ENCODE measurements at places on chromosomes 1 and 21.

DNA sequence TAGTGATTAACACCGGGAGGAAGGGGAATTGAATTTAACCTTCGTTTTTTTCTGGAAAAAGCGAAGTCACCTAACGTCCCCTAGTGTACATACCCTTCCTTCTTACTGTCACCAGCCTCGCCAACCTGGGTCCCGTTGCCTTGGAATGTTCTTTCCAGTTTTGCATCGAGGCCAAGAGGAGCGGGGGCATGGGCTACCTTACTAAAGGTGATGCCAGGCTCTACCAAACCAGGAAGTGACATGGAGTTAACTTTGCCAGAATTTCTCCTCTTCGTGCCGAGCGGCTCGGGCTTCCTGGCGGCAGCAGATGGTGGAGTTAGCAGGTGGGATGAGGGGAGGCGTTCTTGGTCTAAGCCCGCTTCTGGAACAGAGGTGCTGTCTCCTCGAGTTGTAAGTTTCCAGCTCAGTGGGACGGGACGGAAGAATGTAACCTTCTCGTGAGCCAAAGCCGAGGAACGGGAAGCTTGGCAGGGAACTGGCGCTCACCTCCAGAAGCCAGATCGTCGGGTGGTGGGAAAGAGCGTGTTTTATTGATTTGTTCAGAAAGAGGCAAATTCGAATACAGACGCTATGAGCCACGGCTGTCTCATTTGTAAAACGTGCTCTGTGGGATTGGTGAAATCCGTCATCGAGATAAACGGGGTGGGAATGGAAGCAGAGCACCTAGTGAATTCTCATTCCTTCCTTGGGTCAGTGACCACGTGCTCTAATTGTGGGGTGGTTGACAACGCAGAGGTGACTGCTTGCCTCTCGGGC, 486 bp downstream of the NIPAL3 start:
- DNase-seq = no peak

GRCh38 chr1:2607641-2608091, 21.1 kb downstream of the PRXL2B start:
- DNase-seq = no peak

DNA sequence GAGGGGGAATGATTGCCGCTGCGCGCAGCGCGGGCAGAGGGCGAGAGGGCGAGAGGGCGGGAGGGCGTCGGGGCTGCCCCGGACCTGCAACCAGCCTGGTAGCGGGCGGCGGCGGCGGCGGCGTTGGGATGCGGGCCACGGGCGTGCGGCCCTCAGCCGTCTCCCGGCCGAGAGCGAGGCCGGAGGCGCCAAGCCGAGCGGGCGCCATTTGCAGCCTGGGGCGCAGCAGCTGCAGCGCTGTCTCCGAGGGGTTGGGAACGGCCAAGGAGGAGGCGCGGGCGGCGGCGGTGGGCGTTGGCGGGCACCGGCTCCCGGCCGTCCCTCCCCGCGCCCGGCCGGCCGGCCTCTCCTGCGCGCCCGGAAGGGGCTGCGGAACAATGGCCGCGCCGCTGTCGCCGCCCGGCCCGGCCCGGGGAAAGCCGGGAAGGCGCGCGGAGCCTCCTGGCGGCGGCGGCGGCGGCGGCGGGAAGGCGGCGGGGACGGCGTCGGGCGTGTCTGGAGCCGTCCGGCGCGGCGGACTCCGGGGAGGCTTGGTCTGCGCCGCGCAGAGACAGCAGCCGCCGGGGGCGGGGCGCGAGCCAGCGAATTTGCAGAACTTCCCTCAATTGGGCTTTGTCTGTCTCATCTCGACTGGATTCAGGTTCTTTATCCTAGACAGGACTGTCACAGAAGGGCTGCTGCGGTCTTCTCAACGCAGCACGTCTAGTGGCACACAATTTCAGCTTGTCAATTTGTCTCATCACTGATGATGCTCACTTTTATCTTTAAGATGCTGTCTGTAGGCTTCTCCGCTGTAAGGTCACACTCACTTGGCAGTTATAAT, 35.7 kb downstream of the ZBTB8B start:
- peak; percentile 37 for DNase-seq

DNA sequence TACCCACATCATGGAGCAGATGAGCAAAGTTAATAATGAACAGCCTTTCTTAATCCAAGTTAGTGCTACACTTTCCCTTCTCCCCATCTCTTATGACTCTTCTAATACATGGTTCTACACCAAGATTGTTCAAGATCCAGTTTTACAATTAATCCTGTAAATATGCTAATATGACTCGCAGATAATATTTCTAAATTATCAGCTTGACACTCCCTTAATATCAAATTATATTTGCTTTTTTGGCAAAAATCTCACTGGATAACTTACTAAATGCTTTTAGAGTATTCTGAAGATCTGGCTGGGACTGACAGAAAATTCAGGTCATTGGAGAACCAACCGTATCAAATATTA, 24.4 kb upstream of the CR1L start:
- no peak for DNase-seq

GRCh38 chr1:117817629-117818028, 111.8 kb downstream of the GDAP2 start:
- DNase-seq = no peak

DNA sequence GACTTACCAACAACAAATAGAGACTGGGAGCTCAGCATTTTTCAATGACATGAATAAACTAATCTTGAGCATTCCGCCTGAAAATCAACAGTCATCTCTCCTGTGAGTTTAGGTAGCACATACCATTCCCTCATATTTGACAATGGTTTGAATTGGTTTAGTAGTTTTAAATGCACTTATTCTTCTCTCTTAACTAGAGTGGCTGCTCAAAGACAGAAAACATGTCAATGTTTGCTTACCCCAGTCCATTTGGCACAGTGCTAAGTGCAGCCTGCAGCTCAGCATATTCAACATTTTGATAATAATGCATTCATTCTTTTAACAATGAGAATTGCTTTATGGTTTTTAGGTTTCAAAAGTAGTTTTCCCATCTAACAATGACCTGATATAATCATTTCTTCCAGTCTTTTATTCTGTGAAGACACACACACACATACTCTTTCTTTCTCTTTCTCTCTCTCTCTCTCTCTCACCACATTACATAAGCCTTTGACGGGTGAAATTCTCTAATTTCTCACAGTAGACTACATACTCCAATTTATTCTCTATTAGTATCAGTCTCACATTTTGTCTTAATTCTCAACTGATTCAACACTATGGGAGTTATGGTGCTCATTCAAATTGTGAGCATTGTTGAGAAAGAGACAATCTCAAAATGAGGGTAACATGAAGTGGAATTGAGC, 432.3 kb downstream of the LRRIQ3 start:
- DNase-seq = no peak

All from activated CD4-positive, alpha-beta T cell treated with anti-CD3 and anti-CD28 coated beads, Interleukin-2, amount 50 U/mL, for 16 hours (primary cell).